ENCODE measurements at places on chromosomes 13 and 19. TPM values are rescaled to one million over a fixed set of nuclear protein-coding genes. Genes with fewer than 3 reads are reported as not detected.

The CEACAM20 gene
- 0.06 TPM for total RNA-seq

The PCDH20 gene
- not detected for total RNA-seq

The CGB3 gene
- not detected for total RNA-seq

The P2RY11 gene
- 7.5 TPM for total RNA-seq

The ATP4A gene
- total RNA-seq = 0.02 TPM

The KLC3 gene
- 0.62 TPM for total RNA-seq

The ZNF560 gene
- not detected for total RNA-seq

The ZIK1 gene
- not detected for total RNA-seq

The METTL21C gene
- not detected for total RNA-seq
